Stimulated activated CD8-positive, alpha-beta memory T cell treated with anti-CD3 and anti-CD28 coated beads, Interleukin-15, amount 100 ng/mL, for 4 hours (primary cell): ENCODE measurements at places on chromosomes 7 and 10.

- DNase-seq = no peak
Measured at GRCh38 chr10:97766106-97766810, 5.5 kb downstream of the SFRP5 start.

GRCh38 chr7:28142650-28143049 is 37.9 kb downstream of the JAZF1 start:
- no peak for DNase-seq

DNA sequence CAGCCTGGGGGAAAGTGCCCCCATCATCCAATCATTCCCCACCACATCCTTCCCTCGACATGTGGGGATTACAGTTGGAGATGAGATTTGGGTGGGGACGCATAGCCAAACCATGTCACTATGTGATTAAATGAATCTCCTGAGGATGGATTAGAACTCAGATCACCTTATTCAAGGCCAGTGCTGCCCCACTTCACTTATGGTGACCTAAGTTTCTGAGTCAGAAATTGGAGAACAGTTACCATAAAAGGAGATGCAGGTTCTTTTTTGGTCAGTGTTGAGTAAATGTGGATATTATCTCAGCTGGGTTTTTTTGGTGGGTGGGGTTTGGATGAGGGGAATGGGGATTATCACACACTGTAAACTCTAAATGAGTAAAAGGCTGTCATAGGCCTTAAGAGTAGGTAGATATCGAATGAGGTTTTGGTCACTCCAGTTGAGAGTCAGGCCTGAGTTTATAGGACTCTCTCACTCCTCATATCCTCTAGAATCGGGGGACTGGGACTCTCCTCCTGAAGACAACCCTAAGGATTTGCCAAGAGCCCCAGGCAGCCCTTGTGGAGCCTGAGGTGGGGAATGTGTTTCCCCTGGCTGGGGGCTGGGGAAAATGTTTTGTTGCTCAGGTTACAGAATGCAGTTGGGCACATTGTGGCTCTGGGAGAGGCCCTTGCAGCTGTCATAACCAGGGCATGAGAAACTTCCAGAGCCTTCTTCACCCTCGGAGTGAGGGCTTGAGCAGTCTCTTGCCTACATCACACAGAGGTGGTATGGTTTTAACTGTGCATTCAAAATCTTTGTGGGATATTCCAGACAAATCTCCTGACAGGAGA is 213.0 kb downstream of the BAMBI start:
- no peak for DNase-seq

DNA sequence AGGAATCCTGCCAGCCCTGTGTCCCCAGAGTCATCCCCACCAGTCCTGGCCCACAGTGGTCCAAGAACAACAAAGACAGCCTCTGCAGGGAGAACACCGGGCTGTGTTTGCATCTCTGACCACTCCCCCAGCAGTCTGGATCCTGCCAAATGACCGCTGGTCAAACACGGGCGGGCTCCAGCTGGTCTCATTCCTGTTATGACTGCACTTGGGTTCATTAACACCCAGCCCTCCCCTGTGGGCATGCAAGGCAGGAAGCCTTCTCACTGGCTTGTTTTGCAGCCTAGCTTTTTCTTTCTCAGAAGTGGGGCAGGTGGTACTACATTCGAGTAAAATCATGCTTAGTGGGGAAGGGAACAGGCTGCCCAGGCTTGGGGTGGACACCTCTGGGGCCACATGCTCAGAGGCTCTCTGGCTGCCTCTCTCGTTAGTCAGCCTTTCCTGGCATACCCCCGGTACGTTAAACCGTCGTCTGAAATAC is 190.0 kb downstream of the PLXNA4 start:
- no peak for DNase-seq

DNA sequence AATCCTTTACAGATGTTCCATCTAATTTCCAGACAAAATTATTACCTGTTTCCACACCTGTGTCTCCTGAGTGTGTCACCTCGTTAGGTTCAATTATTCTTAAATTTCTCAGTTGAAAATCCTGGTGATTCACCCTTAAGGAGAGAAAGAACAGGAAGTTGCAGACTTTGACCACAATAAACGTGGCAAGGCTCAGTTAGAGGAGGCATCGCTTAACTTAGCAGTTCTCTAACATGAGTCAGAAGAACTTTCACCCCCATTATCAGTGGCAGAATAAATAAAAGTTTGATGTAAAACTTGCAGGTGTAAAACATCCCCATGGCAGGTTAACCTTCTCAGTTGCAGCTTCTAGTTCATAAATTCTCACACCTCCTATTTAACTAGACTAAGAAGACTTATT is 8.3 kb downstream of the XPNPEP1 start:
- DNase-seq = no peak
